NCI-H510A (cell line): ENCODE measurements at places on chromosomes 2 and 18.

DNA sequence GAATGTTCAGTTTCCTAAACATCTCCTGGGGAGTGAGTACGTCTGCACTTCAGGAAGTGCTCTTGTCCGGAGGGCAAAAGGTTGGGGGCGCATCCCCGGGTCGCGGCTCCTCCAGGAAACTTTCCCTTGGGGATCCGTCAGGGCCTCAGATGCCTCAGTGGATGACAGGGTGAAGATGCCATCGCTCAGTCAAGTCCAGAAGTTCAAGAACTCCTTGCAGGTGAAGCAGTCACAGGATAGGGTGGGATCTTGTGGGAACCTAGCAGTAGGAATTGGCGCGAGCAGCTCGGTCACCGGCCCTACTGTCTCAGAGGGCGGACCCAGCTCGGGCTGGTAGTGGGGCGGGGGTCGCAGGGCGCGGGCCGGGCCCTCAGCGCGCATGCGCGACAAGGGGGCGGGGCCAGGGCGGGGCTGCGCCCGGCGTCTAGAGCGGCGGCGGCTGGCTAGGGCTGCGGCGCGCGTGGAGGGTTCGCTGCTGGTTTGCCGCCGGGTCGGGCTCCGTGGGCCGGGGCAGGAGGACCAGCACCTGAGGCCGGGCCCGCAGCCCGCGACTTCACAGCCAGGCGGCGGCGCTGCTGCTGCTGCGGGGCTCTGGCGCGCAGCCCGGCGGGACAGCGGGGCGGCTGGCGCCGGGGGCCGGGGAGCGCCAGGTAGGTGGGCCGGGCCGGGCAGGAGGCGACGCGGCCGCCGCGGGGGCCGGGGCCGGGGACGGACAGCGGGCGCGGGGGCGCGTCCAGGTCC is at the start of gene INPP4A:
Gene INPP4A (plus strand): TSS at position 423 of the 741 bp plus-strand sequence. CDS start 75,191 bp downstream, outside the sequence.
- DNase-seq, result no peak

DNA sequence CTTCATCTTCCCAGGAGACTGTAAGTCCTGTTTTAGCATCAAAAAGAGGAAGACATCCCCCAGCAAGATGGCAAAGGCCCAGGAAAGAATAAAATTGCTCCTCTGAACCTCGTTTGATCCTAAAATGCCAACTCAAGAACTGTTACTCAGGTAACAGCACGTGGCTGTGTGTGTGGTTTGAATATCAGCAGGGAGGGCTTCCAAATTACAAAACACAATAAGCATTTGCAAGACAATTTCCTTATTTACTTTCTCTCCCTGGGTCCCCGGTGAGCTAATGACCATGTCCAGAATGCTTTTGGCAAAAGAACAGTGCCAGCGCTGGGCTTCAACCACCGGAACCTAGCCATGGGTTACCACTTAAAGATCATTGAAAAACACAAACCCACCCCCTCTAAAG is 163.6 kb downstream of the C1D start:
- no peak for DNase-seq

DNA sequence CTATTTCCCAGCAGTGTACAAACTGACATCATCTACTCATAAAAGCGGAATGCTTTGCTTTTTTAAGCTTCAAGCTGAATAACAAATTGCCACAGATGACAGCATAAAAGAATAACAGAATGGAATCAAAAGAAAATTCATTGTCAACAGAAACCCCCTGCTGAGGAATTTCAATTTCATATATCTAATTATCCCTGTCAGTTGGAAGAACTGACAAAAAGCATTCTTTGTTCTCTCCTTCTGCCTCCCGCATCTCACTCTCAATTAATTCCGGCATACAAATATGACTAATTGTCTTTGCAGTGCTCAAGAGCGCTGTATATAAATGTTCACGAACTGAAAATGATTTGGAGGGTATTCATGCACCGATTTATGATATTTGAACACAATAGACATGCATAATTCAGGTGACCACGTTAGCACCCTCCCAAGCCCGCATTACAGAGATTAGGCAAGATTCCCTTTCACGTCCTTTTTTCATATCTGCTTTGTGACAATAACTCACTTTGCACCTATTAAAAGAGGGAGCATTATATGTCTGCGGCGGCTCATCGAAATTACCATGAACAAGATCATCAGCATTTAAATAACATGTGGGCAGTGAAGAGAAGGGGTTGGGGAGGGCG is 277.7 kb upstream of the SALL3 start:
- DNase-seq, result no peak

DNA sequence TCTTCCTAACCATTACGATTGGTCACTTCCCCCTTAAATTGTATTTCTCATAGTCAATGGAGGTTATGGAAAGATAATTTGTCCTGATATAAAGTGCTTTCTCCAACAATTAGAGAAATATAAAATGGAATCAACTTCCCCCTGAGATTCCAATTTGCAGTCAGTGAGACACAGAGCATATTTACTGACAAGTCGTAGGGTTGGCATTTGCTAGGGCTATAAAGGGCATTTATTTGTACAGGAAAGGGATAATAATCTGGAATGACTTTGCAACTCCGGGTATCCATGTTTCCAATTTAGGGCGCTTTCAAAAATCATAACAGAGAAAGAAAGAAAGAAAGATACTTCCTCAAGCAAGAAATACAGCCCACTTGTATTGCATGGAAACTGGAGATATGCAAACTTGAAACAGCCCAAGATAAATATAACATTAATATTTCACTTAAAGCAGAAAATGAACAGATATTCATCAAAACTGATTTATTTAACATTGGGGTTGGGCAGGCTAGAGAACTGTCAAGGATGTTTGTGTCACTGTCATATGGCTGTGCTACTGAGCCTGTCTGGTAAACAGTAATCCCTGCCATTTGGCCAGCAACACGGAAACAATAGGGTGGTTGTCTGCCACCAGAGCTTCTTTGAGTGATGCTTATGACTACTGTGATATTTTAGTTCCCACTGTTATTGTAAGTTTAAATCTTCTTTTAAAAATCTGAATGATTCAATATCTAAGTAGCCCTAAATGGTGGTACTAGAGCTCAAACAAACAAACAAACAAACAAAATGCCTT is 621.8 kb downstream of the LRP1B start:
- no peak for DNase-seq

DNA sequence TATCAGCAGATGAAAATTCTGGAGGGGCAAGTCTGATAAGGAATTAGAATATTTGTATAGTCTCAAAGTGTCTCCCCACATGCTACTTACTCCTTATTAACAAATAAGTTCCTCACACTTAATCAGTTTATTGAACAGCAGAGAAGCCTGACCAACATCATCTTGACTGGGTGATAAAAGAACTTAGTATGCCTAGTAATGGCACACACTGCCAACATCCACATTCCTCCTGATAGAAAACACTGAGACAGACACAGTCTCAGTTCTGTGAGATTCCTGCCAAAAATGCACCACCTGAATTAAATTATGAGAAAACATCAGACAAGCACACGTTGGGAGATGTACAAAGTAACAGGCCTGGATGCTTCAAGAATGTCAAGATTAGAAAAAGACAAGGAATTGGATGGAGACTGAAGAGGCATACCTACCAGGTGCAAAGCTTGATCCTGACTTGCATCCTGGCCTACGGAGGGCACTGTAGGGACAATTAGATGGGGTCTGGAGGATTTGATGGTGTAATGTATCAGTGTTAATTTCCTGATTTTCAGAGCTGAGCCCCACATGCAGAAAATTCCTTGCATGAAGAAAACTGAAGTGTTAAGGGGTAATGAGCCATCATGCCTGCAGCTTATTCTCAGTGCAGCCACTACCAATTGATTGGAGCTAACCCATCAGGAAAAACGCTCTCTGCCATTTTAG is 200.4 kb upstream of the SH3BP4 start:
- DNase-seq, result no peak

DNA sequence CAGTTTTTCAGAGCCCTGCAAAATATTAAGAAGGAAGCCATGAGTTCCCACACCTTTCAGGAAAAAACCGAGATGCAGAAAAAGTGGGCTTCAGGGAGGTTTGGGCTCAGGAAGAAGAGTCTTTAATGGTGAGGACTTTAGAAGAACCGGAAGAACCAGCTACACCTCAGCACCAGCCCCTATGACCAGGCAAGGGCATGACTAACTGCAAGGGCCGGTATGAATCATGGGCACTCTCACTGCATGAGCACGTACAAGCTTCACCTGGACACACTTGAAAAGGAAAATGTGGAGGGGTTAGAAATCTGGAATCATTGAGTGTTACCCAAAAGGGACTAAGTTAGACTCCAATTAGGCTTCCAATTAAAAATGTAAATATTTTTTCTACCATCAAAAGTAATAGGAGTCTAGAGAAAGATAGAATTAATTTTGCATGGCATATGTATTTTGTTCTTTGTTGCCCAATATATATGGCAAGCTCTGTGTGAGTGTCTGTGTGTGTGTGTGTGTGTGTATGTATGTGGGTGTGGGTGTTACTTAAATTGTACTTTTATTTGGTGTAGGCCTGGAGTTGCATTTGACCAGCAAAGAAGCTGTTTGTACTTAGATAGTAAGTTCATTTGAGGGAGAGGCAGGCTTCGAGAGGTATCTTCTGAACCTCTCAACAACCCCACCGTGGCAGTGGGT is 66.5 kb upstream of the THUMPD2 start:
- DNase-seq, result no peak

GRCh38 chr2:232420463-232421188 is 14.0 kb downstream of the ALPG start:
- DNase-seq, result peak; percentile 91

- DNase-seq, result no peak
These were observed 19.6 kb upstream of the GULP1 start for GRCh38 chr2:188272121-188272520.

DNA sequence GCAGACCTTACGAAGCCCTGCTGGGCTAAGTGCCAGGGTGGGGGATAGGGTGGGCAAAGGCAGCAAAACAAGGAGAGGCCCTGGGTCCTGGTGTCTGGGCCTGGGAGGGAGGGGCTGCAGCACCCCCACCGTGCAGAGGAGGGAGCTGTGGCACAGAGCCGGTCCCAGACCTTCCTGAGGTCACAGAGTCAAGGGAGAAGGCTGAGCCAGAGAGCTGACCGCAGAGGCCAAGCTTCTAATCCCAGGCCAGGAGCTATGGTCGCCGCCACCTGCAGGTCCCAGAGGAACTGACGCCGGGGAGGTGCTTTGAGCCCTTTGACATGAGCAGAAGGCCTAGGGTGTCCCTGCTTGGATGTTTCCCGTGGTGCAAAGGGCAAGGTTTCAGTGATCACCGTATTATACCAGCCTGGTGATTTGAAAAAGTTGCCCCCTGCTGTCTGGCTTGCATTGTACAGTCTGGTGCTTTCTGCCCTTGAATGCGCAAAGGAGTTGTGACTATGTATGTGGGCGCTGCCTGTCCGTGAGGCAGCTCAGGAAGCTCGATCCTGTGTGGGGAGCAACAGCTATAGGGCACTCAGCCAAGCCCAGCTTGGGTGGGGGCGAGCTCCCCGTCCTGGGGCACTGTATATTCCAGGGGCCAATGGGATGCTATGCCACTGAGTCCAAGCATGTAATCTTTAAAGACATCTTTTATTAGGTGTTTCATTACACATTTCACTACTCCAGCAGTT is 44.3 kb downstream of the EDAR start:
- DNase-seq, result no peak

GRCh38 chr2:228728961-228729360 is 542.1 kb downstream of the PID1 start:
- DNase-seq, result no peak

GRCh38 chr2:232842689-232843088 is 27.4 kb upstream of the SNORC start:
- DNase-seq, result no peak

DNA sequence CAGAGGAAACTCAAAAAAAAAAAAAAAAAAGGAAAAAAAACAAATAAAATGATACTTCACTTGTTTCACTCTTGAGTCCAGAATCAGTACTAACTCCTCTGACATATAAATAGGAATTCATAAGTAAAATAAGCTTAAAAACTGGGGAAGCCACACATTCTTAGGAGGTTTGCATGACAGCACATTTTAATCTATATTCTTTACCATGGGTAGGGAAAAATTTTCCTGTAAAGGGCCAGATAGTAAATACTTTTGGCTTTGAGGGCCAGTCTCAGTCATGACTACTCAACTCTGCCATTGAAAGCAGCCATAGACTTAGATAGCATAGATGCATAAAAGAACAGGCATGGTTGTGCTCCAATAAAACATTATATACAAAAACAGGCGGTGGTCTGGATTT is 145.2 kb downstream of the BCL11A start:
- DNase-seq, result no peak

GRCh38 chr18:63905361-63905760 is 2.4 kb upstream of the SERPINB10 start:
- DNase-seq, result no peak

- no peak for DNase-seq
These were observed 243.6 kb downstream of the HDAC4 start for GRCh38 chr2:239157269-239157668.

GRCh38 chr2:13091861-13092378 is 375.2 kb downstream of the TRIB2 start:
- DNase-seq, result no peak

DNA sequence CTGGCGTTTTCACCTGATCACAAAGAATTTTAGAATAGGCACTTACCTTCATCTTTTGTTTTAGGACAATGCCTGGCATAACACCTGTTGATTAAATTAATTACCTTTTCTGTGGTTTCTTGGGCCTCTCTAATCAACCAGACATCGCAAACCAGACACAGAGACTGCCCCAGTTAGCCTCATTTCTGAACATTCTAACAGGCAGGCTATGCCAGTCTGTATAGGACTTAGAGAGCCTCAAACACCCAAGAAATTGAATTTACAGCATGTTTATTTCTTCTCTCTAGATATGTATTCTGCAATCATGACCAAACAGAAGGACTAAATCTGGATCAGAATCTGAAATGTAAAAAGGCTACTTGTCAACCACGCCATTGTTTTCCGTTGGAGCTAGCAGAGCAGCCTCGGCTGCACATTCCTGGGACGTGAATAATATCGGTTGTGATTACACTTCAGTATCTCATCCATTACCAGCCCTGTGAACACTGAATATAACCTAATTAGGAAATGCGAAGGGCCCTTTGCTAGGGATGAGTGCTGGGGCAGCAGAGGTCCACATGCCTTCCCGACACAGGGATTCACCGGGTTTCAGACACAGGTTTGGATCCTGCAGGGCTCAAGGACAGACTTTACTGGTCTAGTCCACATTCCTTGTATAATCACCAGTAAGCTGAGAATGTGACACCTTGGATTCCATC is 17.5 kb upstream of the CDC42EP3 start:
- no peak for DNase-seq

- no peak for DNase-seq
These were observed 184.8 kb downstream of the NR4A2 start for GRCh38 chr2:156147594-156148330.
